ENCODE measurements at places on chromosomes 5 and 9.
A peak's percentile ranks its signal among the peaks of the same experiment; 100 is the strongest.

GRCh38 chr5:39539470-39539869 is 114.7 kb upstream of the DAB2 start:
- no peak for DNase-seq

DNA sequence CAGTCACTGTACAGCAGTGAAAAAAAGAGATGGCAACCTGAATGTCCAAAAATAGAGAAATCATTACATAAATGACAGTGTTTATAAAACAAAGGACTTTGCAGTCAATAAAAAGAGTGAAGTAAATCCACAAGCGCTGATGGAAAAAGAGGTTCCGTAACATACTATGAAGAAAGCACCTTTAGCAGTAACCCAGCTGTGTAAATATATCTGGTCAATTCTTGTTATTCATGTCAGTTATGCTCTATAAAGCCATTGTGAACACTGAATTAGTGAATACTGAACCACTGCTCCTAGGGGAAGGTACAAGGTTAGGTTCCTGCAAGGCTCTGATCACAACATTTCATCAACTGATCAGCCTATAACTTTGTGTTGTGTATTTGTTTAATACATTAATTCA is 39.5 kb downstream of the CCNJL start:
- no peak for DNase-seq

DNA sequence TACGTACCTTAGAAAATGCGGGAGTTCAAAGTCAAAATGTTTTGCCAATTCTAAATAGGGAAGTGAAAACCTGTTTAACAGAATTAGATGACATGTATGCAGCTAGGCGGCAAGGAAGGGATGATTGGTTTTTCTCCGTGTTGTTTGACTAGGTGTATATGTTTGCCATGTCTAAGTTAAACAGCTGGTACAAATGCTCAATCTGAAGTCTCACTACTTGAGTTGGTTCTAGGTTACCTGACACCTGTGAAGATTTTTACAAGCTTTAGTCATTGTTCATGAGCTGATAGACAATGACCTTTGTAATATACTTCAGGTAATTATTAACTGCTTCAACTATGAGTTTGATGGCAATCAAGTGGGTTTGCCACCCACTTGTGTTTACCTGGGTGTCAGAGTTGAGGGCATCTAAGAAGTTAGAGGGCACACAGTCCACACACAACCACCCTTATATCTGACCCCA is 74.3 kb downstream of the SLC44A1 start:
- DNase-seq, result no peak

DNA sequence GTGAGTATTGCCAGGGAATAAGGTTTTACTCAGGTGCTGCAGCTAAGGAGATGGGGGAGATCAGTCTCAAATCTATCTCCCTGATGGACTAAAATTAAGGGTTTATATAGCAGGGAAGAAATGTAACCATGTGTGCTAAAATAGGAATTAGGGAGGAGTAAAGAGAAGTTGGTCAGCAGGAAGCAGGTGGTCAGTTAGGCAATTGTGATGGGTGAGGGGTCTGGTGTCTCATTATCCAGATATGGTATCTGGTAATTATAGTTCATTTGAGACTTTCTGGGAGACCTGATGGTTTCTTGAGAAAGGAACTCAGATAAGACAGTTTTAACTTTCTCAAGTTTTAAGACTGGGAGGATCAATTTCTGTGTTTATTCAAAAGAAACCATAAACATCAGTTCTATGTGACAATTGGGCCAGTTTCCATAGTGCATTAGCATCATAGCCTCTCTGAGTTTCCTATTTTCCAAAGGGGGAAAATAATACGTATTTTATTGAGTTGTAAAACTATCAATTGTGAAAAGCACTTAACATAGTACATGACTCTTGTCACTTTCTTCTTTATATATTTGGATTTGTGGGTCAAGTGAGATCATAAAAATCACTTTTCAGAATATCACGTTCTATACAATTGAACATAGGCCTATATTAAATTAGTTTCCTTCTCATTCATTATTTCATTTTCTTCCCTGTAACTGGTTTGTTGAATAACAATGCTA is 115.9 kb downstream of the ZSWIM6 start:
- DNase-seq, result no peak

DNA sequence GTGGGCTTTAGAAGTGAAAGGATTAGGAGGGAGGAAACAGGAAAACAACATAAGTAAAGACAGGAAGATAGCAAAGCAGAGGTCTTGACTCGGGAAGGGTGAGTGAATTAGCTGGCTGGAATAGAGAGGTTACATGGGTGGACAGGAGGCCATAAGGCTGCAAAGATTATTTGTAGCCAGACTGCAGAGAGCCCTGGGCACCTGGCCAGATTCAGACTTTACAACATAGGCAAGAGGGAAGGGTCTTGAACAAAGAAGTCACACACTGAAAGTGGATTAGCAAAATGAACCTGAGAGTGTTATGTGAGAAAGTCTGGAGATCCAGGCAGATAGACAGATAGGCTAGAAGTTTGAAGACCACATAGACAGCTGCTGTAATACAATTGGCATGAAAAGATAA is 29.7 kb upstream of the CER1 start:
- DNase-seq, result no peak

DNA sequence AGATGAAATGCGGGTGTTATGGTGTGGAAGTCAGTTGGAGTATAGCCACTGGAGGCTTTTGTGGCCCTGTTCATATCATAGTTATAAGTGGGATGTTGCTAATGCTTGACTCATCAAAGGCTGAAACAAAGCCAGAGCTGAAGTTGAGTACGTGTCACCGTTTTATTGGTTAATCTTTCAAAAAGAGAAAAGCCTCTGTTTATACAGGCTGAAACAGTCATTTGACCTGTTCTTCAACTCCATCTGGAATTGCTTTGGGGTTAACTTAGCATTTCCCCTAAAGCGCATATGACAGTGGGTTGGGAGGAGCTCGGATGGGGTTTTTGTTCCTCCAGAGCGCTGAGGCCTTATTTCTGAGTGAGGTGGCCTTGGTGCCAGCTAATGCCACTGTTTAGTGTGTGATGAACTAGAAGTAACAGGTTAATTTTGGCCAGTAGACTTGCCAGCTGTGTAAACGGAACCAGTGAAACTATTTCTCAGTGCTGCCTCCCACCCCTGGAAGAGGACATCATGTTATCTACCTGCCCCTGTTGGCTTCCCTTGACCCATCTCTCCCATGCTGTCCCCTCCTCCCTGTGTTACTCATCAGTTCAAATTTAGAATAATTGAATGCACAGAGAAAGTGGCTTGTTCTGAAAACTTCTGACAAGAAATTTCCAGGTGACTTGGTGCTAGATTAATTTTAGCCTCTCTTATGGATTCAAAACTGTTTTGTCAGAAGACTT is 34.2 kb downstream of the MTAP start:
- DNase-seq, result peak; percentile 92

DNA sequence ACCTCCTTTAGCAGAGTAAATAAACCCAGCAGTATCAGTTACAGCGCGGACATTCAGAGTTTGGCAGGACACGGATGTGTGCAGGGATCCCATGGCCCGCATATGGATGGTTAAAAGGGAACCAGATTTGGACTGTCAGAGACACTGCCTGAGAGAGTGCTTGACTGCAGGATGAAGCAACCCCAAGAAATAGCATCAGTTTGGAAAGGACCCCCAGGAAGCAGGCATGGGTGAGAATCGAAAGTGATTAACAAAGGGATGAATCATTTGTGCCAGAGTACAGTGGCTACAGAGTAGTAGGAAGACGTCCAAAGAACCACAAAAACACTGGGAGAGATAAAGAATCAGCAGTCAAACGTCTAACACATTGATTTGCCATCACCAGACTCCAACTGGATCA is 5.5 kb downstream of the C7 start:
- DNase-seq, result peak; percentile 2
